ENCODE measurements at places on chromosomes 1 and 21.

DNA sequence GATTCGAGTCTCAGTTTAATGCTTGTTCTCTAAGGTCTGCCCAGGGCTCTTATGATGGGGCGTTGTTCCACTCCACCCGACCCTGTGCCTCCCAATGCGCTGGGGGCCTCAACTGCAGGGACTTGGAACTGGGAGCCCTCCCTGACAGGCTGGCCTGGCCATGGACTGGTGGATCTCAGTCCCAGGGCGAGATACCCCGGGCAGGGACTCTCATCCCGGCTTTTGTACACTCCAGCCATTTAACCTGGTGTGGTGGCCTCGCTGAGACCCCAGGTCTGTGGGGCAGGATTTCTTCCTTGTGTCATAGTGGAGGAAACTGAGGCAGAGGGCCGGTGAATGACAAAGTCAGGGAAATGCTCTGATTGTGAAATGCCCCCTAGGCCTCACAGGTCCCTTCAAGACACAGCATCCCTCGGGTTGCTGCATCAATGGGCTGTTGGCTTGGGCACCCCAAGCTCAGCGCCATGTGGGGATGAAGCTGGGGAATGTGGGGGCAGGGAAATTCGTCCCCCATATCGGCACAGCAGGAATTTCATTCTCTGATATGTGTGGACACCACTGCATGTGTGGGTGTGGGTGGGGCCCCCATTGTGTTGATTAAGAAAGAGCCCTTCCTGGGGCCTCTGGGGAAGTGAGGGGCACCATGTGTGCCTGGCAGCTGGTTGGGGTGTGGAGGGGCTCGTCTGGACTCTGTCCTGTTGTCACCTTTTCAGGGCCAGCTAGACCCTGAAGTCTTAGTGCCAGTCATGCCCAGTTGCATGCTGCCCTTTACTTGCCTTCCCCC is 19.9 kb upstream of the ZNF678 start:
- no peak for DNase-seq

DNA sequence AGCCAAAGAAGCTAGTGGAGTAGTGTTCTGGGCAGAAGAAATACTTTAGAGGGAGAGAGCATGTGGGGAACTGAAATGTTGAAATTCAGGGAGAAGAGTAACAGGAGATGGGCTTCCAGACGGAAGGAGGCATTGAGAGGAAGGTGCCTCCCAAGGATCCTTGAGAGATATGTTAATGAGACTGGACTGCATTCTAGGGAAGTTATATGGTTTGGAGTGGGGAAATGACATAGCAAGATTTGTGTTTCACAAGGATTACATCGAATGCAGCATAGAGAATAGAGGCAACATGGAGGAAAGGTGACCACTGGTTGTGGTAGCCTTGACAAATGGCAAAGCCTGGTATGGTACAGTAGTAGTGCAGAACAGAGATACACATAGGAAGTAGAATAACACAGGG is 160.5 kb upstream of the HMCN1 start:
- DNase-seq, result no peak

DNA sequence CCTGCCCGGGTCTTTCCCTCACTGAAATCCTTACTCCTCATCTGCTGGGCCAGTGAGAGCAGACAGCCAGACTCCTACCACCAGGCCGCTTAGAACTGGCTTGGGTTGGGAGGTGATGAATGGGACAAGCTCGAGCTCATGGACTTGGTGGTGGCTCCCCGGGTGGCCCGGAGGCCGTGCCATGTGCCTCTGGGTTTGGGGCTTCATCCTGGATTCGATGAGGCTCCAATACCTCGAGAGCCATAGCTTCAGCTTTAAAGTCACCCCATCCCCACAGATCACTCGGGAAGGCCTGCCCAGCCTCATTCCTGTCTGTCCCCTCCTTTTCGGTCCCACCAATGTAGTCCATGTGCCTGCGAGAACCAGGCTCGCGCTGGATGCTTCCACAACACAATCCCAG is 51.5 kb downstream of the MYOM3 start:
- DNase-seq, result no peak

- no peak for DNase-seq
Observed at GRCh38 chr1:910881-911721, 12.6 kb upstream of the SAMD11 start.

DNA sequence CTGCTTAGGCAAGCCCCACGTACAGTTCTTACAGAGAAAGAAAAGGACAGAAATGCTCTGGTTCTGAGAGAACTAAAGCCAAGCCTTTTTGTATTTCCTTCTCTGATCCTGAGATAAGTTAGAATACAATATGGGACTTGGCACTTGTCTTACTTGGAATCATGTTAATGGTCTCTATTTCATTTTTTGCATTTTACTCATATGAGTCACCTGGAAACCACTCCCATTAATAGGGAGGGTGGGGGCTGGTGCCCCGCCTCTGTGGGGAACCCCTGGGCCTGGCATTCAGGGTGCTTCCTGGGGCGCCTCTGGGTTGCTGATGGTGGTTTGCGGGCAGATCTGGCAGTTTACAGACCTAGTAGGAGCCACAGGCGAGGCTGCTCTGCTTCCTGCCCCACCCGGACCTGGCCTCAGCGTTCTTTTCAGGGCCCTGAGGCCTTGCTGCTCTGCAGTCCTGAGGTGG is 26.7 kb downstream of the TSPAN2 start:
- DNase-seq, result no peak

- DNase-seq, result no peak
Observed at GRCh38 chr1:93601686-93602085, 80.0 kb downstream of the BCAR3 start.

- no peak for DNase-seq
Observed at GRCh38 chr1:193457676-193458075, 271.3 kb upstream of the B3GALT2 start.

Measured in NCI-H2107 (cell line).